GM04504 (cell line): ENCODE measurements at places on chromosomes 11 and 22.

- no peak for DNase-seq
These were observed 362.7 kb upstream of the CCDC90B start for GRCh38 chr11:83648610-83649527.

DNA sequence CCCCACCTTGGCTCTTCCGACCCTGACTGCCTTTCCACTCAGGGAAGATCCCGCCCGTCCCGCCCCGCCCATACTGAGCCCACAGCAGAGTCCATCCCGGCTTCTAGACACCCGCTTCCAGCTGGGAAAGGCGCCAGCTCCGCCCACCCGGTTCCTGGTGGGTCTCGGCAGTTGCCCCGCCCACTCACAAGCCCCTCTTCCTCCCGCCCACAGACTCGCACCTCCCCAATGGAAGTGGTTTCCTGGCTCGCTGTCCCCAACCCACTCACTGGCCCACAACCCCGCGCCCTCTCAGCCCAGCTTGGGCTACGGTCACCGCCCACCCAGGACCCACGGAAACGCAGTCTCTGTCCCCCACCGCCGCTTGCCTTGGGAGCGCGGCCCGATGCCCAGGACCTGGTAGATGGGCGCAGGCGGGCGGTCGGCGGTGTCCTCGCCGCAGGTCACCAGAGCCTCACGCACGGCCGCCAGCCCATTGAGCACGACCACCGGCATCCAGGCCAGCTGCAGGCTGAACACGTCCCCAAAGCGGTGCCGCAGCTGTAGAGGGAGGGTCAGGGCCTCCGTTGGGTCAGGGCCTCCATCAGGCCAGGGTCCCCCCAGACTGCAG is 22.2 kb upstream of the CYP2D6 start:
- no peak for DNase-seq

GRCh38 chr22:33781411-33781810 is 138.9 kb downstream of the LARGE1 start:
- peak; percentile 26 for DNase-seq

- no peak for DNase-seq
These were observed 38.2 kb downstream of the PITPNB start for GRCh38 chr22:27880778-27881394.
